Calu3 (cell line): ENCODE measurements at places on chromosomes 13 and 19. TPM values are rescaled to one million over a fixed set of nuclear protein-coding genes. Genes with fewer than 3 reads are reported as not detected.

- H3K36me3 ChIP-seq: no peaks in the 10 kb centered on the region
- no peak for DNase-seq
- no peaks in the 10 kb centered on the region for H3K27me3 ChIP-seq
- no peaks in the 10 kb centered on the region for H3K4me1 ChIP-seq
Observed at GRCh38 chr13:113169277-113170272, 11.1 kb downstream of the PROZ start.

ZNF681 gene
- total RNA-seq: 3.7 and 6.9 TPM in 2 replicates

KRTDAP gene
- total RNA-seq: not detected in 2 replicates

GRCh38 chr13:102261316-102261715 is 140.5 kb downstream of the FGF14 start:
- no peak for DNase-seq
- no peak overlapping the region for H3K27ac ChIP-seq
- no peak overlapping the region for H3K4me3 ChIP-seq
- H3K27me3 ChIP-seq: peaks cover 18% of the 10 kb centered on the region

- H3K36me3 ChIP-seq: peaks cover 4% of the 10 kb centered on the region
- DNase-seq: no peak
- no peaks in the 10 kb centered on the region for H3K4me1 ChIP-seq
- H3K4me3 ChIP-seq: no peak overlapping the region
- no peak overlapping the region for H3K27ac ChIP-seq
Observed at GRCh38 chr19:15113245-15114152, 6.3 kb downstream of the SYDE1 start.

WDR87 gene
- total RNA-seq: not detected in 2 replicates

DNA sequence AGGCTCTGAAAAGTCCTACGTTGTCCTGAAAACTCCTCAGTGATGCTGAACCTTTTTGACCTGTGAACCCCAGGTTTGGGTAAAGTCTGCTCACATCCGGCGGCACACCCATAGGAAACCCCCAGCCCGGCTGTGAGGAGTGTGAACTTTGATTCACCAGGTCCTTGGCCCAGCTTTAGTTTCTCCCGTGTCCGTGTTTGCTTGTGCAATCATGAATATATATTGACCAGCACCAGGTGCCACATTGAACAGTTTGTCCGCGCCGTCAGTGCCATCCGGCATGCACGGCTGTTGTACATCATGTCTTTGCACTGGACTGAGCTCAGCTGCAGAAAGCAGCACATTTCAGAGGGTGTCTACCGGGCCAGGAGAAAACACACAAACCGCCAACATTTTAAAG is 45.3 kb downstream of the NFIC start:
- peaks cover 5% of the 10 kb centered on the region for H3K36me3 ChIP-seq
- no peaks in the 10 kb centered on the region for H3K4me1 ChIP-seq
- DNase-seq: no peak
- no peak overlapping the region for H3K4me3 ChIP-seq
- H3K27me3 ChIP-seq: no peaks in the 10 kb centered on the region

DNA sequence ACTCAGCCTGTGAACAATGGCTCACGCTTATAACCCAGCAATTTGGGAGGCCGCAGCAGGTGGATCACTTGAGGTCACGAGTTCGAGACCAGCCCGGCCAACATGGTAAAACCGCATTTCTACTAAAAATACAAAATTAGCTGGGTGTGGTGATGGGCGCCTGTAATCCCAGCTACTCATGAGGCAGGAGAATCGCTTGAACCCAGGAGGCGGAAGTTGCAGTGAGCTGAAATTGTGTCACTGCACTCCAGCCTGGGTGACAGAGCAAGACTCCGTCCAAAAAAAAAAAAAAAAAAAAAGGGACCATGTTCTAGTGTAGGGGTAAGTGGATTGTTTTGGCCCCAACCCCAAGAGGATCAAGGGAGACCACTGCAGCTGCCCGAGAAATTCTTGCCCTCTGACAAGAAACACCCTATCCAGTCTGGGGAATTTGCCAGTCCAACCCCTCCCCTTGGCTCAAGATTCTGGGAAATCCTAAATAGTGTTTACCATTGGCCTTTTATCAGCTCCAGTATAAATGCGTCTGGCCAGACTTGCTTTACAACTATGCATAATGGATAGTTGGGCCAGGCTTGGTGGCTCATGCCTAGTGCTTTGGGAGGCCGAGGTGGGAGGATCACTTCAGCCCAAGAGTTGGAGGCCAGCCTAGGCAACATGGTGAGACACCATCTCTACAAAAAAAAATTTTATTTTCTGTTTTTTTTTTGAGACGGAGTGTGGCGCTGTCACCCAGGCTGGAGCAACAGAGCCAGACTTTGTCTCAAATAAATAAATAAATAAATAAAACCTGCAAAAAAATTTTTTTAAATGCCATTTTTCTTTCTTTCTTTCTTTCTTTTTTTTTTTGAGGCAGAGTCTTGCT is 5.1 kb upstream of the DHDH start:
- no peaks in the 10 kb centered on the region for H3K27me3 ChIP-seq
- H3K4me3 ChIP-seq: no peak overlapping the region
- DNase-seq: peak; percentile 39
- H3K27ac ChIP-seq: no peak overlapping the region
- peaks cover 8% of the 10 kb centered on the region for H3K4me1 ChIP-seq

DNA sequence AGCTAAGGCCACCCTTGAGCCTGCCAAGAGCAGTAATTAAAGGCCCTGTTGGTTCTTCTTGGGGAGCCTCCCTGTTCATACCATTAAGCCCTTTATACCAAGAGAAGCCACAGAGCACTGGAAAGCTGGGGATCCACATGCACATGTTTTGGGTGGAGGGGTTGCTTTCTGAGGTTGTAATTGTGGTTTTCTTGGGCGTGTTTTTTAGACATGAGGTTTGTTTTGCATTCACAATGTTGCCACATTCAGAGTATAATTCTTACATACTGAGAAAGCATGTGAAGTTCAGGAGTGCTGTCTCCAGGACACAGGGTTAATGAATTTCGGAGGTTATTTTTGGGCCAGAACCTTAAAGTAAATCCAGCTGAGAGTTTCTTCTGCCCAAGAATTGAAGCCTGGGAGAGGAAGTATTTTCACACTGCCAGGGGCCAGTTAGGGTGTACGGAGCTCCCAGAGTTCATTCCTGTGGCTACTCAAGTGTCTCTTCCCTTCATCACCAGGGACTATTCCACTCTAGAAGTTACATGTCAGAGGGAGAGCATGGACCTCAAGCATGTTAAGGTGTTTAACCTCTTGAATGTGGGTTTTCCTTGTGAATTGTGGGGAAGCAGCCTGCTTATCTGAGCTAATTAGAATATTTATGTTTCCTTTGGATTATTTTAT is 37.0 kb downstream of the ZNF136 start:
- H3K4me1 ChIP-seq: no peaks in the 10 kb centered on the region
- no peak overlapping the region for H3K4me3 ChIP-seq
- H3K27ac ChIP-seq: no peak overlapping the region

RNF113B gene
- total RNA-seq: not detected in 2 replicates

DNA sequence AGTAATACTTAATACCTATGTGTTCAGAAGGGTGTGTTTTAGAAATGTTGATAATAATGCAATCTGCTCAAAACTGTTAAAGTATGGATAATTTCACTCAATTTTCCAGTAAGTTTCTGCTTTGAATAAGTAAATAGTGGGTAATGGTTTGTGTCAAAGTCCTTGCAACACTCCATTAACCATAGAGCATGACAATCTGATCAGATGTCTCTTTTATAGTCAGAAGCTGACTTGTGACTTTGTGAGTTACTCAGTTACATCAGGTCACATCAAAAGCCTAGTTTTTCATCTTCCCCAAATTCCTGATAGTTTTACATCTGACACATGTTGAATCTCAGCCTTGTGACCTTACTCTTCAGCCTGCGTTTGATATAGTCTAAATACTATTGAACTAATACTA is 338.0 kb downstream of the EFNB2 start:
- no peak overlapping the region for H3K4me3 ChIP-seq
- H3K4me1 ChIP-seq: no peaks in the 10 kb centered on the region
- H3K27ac ChIP-seq: no peak overlapping the region
- no peaks in the 10 kb centered on the region for H3K36me3 ChIP-seq
- no peaks in the 10 kb centered on the region for H3K27me3 ChIP-seq
- no peak for DNase-seq

PRSS57 gene
- not detected in 2 replicates for total RNA-seq

- H3K27ac ChIP-seq: no peak overlapping the region
- peaks cover 33% of the 10 kb centered on the region for H3K4me1 ChIP-seq
- peak; percentile 90 for DNase-seq
- H3K4me3 ChIP-seq: no peak overlapping the region
- H3K36me3 ChIP-seq: peaks cover 6% of the 10 kb centered on the region
Observed at GRCh38 chr19:55467236-55468053, 2.9 kb upstream of the C19orf85 start.

NFIX gene
- 16.4 and 21.9 TPM in 2 replicates for total RNA-seq

GRCh38 chr19:38221919-38222830 is 1.8 kb downstream of the DPF1 start:
- peaks cover 71% of the 10 kb centered on the region for H3K27me3 ChIP-seq
- H3K4me3 ChIP-seq: peak overlapping the region; percentile 39
- no peak overlapping the region for H3K27ac ChIP-seq
- no peak for DNase-seq
- H3K4me1 ChIP-seq: peaks cover 23% of the 10 kb centered on the region

RASAL3 gene
- total RNA-seq: not detected in 2 replicates

DNA sequence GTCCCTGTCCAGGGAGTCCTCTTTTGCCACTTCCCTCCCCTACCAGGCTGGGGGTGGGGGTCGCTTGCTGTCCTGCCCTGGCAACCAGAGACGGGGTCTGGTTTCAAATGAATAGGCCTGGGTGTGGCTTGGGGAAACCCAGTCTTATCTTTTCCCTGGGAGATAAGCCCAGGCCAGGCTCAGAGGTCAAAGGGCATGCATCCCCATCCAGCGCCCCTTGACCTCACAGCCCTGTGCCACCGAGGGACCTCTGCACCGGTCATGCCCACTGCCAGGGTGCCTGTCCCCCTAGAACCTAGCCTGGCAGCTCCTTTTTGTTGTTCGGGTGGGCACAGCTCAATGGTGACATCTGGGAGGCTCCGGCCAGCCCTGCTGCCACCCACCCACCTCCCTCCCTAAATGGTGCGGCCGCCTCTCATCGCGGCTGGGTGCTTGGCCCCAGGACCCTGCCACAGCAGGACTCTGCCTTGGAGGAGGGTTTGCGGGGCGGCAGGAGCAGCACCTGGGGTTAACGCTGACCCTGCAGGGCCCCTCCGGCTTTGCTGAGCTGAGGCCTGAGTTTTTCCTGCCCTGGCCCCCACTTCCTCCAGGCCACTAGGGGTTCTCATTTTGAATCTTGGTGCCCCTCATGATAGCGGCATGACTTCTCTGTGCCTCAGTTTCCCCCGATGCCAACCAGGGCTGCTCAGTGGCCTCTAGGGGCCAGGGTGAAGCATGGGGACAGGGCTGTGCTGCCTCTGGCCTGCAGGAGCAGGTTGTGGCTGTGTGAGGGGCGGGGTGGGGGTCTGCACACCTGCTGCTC is 2.9 kb upstream of the CERS1 start:
- no peak overlapping the region for H3K27ac ChIP-seq
- no peaks in the 10 kb centered on the region for H3K4me1 ChIP-seq
- H3K4me3 ChIP-seq: no peak overlapping the region
- DNase-seq: no peak

DNA sequence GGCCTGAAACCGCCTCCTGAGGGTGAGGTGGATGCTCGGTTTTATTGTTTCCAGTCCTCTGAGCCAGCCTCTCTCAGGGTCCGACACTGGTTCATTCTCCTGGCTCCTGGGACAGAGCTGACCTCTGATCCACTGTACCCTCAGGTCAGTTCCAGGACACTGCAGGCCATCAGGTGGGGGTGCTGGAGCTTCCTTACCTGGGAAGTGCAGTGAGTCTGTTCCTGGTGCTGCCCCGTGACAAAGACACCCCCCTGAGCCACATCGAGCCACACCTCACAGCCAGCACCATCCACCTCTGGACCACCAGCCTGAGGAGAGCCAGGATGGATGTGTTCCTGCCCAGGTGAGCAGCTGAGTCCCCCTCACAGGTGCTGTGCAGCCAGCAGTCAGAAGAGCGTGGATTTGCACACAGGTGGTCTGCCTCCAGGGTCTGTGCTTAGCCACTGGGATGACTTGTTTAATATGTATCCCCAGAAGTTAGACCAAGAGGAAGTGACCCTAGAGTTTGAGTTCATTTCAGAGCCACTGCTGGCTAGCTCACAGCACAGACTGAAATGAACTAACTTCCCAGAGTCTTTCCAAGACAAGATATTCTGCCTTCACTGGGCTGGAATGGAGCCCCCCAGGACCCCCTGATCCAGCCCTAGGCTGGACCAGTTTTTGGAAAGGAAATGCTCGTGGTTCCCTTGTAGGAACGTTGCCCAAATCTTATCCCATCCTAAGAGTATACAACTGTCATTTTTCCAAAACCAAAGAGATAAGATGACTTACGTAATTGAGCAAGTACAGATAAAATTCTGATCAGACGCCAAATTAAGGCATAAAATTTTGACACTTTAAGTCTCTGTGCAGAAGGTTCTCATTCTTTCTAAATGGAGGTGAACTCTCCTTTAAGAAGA is 8.8 kb downstream of the SERPINE3 start:
- no peaks in the 10 kb centered on the region for H3K27me3 ChIP-seq
- no peak overlapping the region for H3K4me3 ChIP-seq
- no peaks in the 10 kb centered on the region for H3K36me3 ChIP-seq
- H3K27ac ChIP-seq: no peak overlapping the region
- no peak for DNase-seq

DNA sequence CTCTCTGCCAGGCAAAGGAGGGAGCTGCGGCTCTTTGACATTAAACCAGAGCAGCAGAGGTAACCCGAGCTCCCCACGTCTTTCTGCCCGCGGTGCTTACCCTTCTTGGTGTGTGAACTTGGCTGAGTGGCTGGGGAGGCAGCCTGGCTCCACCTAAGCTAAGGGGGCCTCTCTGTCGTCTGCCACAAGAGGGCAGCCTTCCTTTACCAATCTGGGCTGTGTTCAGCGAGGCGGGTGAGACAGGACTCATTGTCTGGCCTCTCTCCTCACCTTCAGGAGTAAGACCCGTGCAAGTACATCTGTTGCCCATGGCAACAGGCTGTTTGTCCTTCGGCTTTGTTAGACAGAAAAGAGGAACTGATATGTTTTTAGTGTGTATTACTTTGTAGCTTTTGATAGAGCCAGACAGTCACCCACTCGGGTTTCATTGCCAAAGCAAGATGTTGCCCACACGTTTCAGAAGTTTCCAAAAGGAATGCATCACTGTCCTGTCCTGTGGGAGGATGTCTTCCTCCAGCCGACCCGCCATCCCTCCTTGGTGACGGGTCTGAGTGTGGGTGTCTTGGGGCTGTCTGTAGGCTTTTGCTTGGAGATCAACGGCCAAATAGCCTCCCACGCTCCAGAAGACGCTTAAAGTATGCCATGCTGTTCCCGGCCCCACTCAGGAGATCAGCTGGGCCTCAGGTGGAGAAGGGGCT is 4.6 kb downstream of the POP4 start:
- no peak overlapping the region for H3K4me3 ChIP-seq
- peaks cover 22% of the 10 kb centered on the region for H3K36me3 ChIP-seq
- H3K4me1 ChIP-seq: no peaks in the 10 kb centered on the region

IQCN gene
- total RNA-seq: 1.5 and 1.6 TPM in 2 replicates

VASP gene
- 194 and 219 TPM in 2 replicates for total RNA-seq

DNA sequence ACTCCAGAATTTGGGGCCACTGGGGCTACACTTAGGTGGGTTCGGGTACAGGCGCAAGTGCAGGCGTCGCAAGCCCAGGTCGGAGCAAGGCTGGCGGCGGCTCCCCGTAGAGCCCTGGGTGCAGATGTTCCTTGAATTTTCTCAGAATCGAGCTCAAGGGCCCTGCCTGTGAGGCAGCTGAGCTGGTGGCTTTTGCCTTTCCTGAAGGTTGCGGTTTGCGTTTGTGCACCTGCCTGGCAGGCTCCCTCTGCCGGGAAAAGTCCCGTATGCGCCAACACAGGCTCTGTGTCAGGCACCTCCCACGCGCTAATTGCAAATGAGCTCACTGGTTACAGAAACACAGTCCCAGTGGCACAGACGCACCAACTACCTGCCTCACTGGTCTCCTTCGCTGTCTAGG is 5.9 kb downstream of the DOHH start:
- no peak overlapping the region for H3K27ac ChIP-seq
- H3K4me1 ChIP-seq: no peaks in the 10 kb centered on the region
- H3K36me3 ChIP-seq: peaks cover 24% of the 10 kb centered on the region
- no peaks in the 10 kb centered on the region for H3K27me3 ChIP-seq

CACNG7 gene
- not detected in 2 replicates for total RNA-seq
